ENCODE measurements at places on chromosomes 12 and 14.

- DNase-seq = peak; percentile 44
These were observed 13.7 kb downstream of the KRT72 start for GRCh38 chr12:52587563-52587962.

- no peak for DNase-seq
These were observed 266.0 kb downstream of the KSR2 start for GRCh38 chr12:117702741-117703140.

DNA sequence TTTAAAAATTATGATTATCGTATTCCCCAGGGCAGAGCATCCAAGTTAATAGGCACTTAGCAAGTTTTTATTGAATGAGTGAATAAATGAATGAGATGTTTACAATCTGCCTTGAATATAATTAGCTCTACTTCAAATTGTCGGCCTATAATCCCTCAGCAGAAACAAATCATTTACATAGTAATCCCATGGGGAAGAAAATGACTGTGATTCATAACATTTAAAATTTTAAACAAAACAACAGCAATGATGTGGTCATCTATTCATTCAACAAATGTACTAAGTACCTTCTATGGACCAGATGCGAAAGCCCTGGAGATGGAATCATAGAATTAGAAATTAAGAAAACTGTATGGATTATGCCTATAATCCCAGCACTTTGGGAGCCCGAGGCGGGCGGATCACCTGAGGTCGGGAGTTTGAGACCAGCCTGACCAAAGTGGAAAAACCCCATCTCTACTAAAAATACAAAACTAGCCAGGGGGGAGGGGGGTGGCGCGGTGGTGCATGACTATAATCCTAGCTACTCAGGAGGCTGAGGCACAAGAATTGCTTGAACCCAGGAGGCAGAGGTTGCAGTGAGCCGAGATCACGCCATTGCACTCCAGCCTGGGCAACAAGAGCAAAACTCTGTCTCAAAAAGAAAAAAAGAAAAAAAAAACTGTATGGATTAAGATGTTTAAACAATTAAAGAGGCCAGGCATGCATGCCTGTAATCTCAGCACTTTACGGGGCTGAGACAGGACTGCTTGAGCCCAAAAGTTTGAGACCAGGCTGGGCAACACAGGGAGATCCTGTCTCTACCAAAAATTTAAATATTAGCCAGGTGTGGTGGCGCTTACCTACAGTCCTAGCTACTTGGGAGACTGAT is 17.7 kb upstream of the MDM2 start:
- no peak for DNase-seq

GRCh38 chr14:89956661-89957009 is 908 bp downstream of the TDP1 start:
- DNase-seq = no peak

- DNase-seq = no peak
These were observed 530.6 kb downstream of the FUT8 start for GRCh38 chr14:65943150-65943549.

- DNase-seq = no peak
These were observed 29.6 kb upstream of the KCNK10 start for GRCh38 chr14:88352698-88353097.

- no peak for DNase-seq
These were observed 6.7 kb upstream of the DAAM1 start for GRCh38 chr14:59181791-59182190.

DNA sequence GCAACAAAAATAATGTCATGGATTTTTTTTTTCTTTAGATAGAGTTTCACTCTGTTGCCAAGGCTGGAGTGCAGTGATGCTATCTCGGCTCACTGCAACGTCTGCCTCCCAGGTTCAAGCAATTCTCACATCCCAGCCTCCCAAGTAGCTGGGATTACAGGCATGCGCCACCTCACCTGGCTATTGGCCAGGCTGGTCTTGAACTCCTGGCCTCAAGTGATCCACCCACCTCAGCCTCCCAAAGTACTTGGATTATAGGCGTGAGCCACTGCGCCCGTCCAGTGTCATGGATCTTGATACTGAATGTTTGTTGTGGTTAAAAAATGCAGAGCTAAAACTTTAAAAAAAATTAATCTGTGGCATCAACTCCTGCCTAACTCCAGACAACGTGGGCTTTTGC is 107.8 kb upstream of the PTPRB start:
- no peak for DNase-seq

GRCh38 chr12:69511469-69512267 is 41.5 kb downstream of the FRS2 start:
- DNase-seq = no peak

DNA sequence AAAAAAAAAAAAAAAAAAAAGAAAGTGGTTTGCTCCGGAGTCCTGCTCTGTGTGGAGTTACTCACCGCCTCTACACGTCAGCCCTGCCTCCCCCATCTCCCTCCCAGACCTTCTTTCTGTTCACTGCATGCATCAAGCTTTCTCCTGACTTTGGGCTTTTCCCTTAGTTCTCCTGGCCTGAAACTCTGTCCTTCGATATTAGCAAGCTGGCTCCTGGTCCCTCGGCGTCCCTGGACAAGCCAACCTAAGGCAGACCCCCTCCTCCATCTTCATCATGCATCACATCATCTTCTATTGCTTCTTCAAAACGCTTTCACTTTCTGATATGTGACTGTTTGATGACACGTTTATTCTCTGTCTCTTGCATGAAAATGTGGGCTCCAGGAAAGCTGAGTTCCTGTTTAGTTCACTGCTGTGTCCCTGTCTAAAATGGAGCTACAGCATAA is 40.6 kb downstream of the SLC15A4 start:
- no peak for DNase-seq

- no peak for DNase-seq
These were observed 278.4 kb upstream of the ATXN7L3B start for GRCh38 chr12:74259199-74259598.

- peak; percentile 58 for DNase-seq
These were observed 187.7 kb downstream of the PHETA1 start for GRCh38 chr12:111181143-111181726.

DNA sequence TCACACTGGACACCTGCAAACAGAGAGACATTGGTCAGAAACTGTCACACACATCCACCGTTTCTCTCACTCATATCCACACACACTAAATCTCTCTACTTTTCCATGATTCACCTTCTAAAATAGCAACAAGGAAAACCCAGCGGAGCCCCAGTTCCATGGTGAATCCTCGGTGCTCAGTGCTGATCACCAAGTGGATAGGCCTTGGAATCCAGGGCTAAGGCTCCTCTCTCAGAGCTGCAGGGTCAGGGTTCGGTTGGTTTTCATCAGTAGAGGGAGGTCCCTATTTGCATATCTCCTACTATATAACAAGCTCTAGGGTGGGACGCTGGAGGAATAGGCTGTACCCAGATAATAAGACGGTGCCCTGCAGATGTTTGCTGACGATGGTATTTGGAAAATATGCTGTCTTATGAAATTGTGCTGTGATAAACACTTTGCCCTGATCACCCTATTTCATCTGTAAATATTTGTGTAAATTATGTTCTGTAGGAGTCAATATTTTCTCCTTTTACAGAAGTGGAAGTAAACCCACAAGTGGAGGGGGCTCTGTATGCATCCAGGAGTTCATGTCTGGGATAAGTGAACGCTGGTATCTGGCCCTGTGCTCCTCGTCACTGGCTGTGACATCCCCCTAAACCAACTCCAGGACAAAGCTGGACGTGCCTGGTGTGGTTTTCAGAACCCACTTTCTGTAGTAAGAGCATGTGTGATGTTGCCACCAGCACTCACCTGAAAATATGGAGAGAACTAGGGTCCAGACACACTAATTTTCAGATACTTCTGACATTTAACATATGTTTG is 709.2 kb downstream of the TMEM121 start:
- DNase-seq = no peak

GRCh38 chr14:99736603-99737371 is 52.7 kb downstream of the CYP46A1 start:
- peak; percentile 52 for DNase-seq

DNA sequence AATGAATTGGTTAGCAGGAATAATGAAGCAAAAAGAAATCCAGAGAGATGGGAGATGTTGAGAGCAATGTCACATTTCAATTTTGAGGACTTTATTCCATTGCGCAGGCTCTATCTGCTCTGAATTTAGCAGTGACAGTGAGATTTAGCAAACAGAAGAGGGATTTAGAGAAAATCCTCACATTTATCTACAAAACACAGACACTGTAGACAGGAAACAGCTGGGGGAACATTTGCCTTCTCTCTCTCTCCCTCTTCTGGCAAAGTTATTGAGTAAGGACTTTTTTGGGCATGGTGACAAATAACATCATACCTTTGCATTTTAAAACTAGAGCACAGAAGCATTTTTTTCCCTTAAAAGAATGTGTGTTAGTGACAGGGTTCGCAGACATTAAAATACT is at the start of gene IGF1:
Gene IGF1, minus strand, starts transcription at position 158 of the 400 bp plus-strand sequence. CDS start 182 bp downstream, outside the sequence.
- no peak for DNase-seq

Data from posterior cingulate gyrus (tissue), 11 donors.